Large intestine (tissue), 12 donors: ENCODE measurements at places on chromosomes 2 and 18. TPM values are rescaled to one million over a fixed set of nuclear protein-coding genes. Genes with fewer than 3 reads are reported as not detected.

DNA sequence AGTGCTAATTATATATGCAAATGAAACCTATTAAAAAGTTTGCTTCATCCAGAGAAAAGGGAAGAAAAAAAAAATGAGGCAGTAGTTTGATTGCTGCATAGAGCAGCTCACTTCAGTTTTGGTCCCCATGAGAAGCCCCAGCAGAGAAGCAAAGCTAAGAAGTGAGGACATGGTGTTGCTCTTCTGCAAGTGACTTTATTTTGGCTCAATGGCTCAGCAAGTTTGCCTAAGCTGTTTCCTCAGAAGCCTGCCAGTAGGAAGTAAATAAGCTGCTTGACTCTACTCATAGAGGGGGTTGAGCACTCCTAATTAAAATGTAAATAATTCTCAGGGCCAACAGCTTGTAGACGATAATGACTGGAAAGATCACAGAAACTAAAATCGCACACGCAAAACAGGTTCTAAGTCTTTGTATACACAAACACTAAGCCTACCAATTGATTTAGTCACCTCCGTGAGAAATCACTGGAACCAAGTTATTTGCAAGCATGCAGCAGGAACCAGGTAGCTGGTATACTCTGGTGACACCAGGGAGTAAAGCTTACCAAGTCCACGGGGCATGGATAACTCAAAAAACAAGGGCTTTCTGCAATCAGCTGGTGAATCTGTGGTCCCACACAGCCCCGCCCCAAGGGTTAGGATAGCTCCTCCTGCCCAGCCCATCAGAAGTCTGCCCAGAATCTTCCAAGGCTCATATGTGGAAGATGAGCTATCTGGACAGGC is 39.7 kb upstream of the NABP1 start:
- H3K4me1 ChIP-seq: peaks cover 38% of the 10 kb centered on the region
- DNase-seq: no peak
- no peak overlapping the region for H3K4me3 ChIP-seq
- H3K27ac ChIP-seq: peak overlapping the region; percentile 85
- no peaks in the 10 kb centered on the region for H3K27me3 ChIP-seq

GRCh38 chr2:130796290-130796689 is 40.4 kb upstream of the ARHGEF4 start:
- no peak overlapping the region for H3K27ac ChIP-seq
- no peak overlapping the region for H3K4me3 ChIP-seq
- H3K36me3 ChIP-seq: no peaks in the 10 kb centered on the region
- peaks cover 29% of the 10 kb centered on the region for H3K27me3 ChIP-seq
- DNase-seq: no peak
- peaks cover 6% of the 10 kb centered on the region for H3K4me1 ChIP-seq

- DNase-seq: no peak
- no peaks in the 10 kb centered on the region for H3K27me3 ChIP-seq
- no peak overlapping the region for H3K27ac ChIP-seq
- H3K4me3 ChIP-seq: no peak overlapping the region
- no peaks in the 10 kb centered on the region for H3K36me3 ChIP-seq
Measured at GRCh38 chr2:158806941-158807340, 11.8 kb downstream of the DAPL1 start.

KANSL1L gene
- polyA plus RNA-seq: 23.1 TPM

DNA sequence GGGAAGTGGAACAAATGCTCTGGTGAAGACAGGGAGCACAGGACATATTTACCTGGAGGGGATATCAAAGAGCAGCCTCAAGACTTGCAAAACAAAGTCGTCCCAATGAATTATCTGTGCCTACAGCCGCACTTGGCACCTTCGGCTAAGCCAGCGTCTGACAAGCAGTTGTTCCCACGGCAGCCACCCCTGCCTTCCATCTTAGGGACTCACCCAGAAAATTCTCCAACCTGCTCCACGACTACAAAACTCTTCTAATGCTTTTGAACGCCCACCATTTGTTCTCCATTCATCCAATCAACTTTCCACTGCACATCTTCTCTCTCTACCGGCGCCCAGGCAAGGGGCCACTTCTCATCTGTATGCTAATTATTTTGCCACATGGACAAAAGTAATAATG is 7.0 kb downstream of the MYT1L start:
- no peaks in the 10 kb centered on the region for H3K36me3 ChIP-seq
- no peaks in the 10 kb centered on the region for H3K4me1 ChIP-seq
- H3K27me3 ChIP-seq: no peaks in the 10 kb centered on the region
- peak overlapping the region; percentile 38 for H3K27ac ChIP-seq

GRCh38 chr2:237883951-237884446 is 24.6 kb downstream of the RAMP1 start:
- H3K36me3 ChIP-seq: peaks cover 23% of the 10 kb centered on the region
- no peaks in the 10 kb centered on the region for H3K27me3 ChIP-seq
- H3K4me1 ChIP-seq: peaks cover 9% of the 10 kb centered on the region
- no peak overlapping the region for H3K27ac ChIP-seq
- DNase-seq: no peak

KCNF1 gene
- polyA plus RNA-seq: 1.3 TPM

GRCh38 chr2:66684289-66684688 is 249.4 kb downstream of the MEIS1 start:
- no peak for DNase-seq
- H3K27ac ChIP-seq: no peak overlapping the region
- H3K4me1 ChIP-seq: peaks cover 3% of the 10 kb centered on the region
- H3K36me3 ChIP-seq: no peaks in the 10 kb centered on the region
- H3K4me3 ChIP-seq: no peak overlapping the region
- no peaks in the 10 kb centered on the region for H3K27me3 ChIP-seq

- H3K27ac ChIP-seq: no peak overlapping the region
- no peaks in the 10 kb centered on the region for H3K36me3 ChIP-seq
- DNase-seq: no peak
- no peaks in the 10 kb centered on the region for H3K27me3 ChIP-seq
- no peaks in the 10 kb centered on the region for H3K4me1 ChIP-seq
Measured at GRCh38 chr18:25621144-25621543, 269.2 kb upstream of the ZNF521 start.

ASB18 gene
- polyA plus RNA-seq: 0.03 TPM

TTR gene
- 761 TPM for polyA plus RNA-seq

MYO5B gene
- 52.0 TPM for polyA plus RNA-seq

DNA sequence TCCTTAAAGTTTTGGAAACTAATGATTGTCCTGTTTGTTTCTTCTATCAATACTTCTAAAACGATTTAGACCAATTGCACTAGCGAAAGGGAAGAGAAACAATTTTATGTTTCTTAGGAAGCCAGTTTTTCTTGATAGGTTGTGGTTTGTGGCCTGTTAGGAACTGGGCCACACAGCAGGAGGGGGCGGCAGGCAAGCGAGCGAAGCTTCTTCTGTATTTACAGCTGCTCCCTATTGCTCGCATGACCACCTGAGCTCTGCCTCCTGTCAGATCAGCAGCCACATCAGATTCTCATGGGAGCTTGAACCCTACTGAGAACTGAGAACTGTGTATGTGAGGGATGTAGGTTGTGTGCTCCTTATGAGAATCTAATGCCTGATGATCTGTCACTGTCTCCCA is 201.5 kb upstream of the PXDN start:
- no peak for DNase-seq
- H3K4me3 ChIP-seq: no peak overlapping the region
- H3K36me3 ChIP-seq: no peaks in the 10 kb centered on the region
- no peaks in the 10 kb centered on the region for H3K27me3 ChIP-seq
- H3K4me1 ChIP-seq: no peaks in the 10 kb centered on the region

DNA sequence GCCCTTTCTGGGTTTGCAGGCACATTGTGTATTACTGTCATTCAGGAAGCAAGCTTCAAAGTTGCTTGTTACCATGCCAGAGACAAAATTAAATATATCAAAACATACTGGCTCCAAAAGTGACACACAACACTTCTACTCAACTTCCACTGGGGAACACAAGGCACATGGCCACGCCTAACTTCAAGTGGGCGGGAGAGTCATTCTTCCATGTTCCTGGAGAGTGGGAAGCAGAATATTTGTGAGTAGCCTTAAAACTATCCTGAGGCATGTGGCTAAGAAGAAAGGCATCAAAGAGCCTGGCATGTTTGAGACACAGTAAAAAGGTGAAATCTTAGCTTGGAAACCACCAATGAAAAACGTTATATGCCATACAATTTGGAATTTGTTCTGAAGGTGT is 90.5 kb upstream of the TACR1 start:
- no peaks in the 10 kb centered on the region for H3K4me1 ChIP-seq
- H3K27ac ChIP-seq: no peak overlapping the region
- no peaks in the 10 kb centered on the region for H3K36me3 ChIP-seq
- H3K27me3 ChIP-seq: no peaks in the 10 kb centered on the region
